ENCODE measurements at places on chromosomes 1 and 21.

DNA sequence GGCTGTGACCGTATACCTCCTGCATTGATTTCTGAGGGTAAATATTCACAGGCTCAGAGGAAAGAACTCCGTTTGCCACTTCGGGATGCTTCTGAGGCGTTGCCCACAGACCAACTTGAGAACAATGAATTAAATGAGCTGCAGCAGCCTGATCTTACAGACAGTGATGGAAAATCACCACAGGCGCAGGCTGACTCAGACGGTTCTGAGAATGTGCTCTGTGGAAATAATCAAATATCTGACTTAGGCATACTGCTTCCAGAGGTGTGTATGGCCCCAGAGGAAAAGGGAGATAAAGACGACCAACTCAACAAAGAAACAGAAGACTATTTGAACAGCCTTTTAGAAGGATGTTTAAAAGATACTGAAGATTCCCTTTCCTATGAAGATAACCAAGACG lies 76.7 kb upstream of the SCCPDH start:
- no peak for DNase-seq

GRCh38 chr1:19824541-19824940 lies 9.5 kb upstream of the RNF186 start:
- DNase-seq, result no peak

DNA sequence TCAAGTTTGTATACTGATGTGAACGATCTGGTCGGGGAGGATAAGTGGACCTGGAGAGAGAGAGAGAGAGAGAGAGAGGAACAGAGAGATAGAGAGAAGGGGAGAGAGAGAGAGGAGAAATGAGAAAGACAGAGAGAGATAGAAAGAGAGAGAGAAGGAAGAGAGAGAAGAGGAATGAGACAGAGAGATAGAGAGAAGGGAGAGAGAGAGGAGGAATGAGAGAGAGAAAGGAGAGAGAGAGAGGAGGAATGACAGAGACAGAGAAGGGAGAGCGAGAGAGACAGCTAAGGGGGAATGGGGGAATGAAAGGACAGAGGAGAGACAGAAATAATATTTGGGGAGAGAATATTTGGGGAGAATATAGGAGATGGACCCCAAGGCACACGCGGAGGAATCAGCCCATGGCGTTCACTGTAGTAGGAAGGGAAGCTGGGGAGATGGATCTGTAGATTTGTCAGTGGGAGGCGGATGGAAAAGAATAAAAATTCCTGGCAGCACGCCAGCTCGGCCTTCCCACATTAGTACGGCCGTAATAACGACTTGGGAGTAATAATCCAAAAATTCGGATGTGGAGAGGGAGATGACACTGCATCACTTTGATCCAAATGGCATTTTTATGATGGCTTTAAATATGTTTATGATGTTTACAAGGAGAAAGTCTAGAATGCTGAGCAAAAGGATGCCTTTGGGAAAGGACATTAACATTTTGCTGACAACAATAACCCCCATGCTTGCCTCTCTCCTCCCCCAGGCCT lies 159.8 kb upstream of the KCNJ6 start:
- DNase-seq, result no peak

GRCh38 chr1:87121711-87122163 lies 206.9 kb upstream of the LMO4 start:
- no peak for DNase-seq

DNA sequence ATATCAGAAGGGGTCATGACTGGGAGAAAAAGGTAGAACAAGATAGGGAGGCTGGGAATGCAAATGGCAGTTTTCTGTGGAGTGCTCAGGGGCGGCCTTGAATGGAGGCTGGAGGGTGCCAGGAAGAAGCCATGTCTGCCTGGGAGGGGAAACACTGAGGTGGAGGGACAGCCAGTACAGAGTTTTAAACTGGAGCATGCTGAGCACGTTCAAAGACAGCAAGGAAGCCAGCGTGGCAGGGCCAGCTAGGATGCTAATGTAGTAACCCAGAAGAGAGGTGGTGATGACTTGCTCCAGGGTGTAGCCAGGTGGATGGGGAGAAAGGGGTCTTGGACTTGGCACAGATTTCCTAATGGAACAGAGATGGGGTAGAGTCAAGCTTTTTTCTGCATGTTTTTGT lies 445.8 kb upstream of the VAMP3 start:
- DNase-seq, result no peak

GRCh38 chr1:81703756-81704463 lies 96.8 kb upstream of the ADGRL2 start:
- no peak for DNase-seq

DNA sequence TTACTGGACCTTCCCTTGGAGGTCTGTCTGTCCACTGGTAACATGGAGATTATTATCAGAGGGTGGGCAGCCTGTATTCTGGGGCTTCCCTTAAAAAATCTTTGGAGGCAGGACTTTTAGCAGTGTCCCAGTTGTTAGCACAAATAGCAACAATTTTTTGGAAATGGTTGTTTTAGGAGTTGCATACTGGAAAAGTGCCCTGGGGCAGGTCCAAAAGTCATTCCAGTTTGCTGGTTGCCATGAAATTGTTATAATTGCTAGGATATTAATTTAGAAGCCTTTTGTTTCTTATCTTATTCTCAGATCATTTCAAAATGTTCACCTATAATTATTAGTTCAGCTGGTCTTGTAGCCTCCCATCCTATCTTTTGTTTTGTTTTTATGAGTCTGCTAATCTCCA lies 71.0 kb downstream of the PTGS2 start:
- DNase-seq, result no peak

- peak; percentile 32 for DNase-seq
Measured at GRCh38 chr1:87331365-87332241, 2.9 kb downstream of the LMO4 start.

DNA sequence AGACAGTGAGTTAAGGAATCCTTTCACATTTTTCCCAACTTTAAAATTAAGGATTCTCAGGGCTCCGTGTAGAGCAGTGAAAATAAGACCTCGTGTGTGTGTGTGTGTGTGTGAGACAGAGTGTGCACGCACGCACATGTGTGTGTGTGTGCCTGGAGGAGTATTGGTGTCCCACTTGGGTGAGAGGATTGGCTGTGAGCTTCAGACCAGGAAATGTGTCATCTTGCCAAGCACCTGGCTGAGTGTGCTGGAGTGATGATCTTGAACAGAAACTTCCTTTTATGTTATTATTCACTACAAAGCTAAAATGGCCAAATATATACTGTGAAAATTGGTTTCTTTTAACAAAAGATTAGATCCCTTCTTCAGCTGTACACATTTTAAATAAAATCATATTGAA lies 35.2 kb upstream of the NTPCR start:
- no peak for DNase-seq

DNA sequence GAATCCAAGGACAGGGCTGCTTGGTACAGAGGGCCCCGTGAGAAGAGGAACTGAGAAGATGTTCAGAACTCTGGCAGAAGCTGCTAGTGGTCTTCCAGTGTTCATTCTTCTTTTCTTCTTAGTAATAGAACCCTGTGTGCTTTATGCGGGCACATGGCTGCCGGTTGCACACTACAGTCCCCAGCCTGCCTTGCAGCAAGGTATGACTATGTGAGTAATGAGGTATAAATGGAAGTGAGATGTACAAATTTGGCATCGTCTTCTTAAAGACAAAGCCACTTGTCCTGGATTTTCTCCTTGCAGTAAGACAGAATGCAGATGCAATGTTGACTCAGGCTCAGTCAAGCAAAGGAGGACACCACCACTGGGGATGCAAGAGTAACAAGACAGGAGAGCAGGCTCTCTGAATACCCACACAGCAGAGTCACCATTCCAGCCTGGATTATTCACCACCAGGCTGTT lies 15.0 kb upstream of the ATP1B1 start:
- no peak for DNase-seq

DNA sequence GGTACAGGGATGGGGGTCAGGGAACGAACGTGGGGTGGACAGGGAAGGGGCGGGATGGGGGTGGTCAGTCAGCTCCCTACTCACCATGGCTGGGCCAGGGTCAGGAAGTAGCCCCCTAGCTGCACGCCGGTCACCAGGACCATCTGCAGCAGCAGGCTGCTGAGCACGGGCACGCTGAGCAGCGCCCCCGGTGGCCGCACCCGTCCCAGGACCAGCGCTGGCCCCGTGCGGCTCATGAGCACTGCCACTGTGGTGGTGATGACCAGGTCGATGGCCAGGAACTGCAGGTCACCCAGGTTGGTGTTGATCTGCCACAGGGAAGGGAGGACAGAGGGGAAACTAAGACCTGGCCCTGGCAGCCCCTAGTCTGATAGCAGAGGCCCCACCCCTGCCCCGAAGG lies 6.5 kb upstream of the MFAP2 start:
- no peak for DNase-seq

- DNase-seq, result peak; percentile 34
Measured at GRCh38 chr1:44417351-44418021, 12.4 kb downstream of the RNF220 start.

- DNase-seq, result no peak
Measured at GRCh38 chr1:23719162-23719820, 24.0 kb upstream of the ELOA start.

- DNase-seq, result no peak
Measured at GRCh38 chr21:42202321-42202720, 16.6 kb upstream of the ABCG1 start.

GRCh38 chr1:92784639-92785500 lies at the start of gene EVI5:
TSS of gene EVI5 (minus strand) at chr1:92785108. CDS start at chr1:92736546, 48,562 bp downstream.
- DNase-seq, result peak; percentile 98

- no peak for DNase-seq
Measured at GRCh38 chr1:167317463-167317862, 96.8 kb downstream of the POU2F1 start.

DNA sequence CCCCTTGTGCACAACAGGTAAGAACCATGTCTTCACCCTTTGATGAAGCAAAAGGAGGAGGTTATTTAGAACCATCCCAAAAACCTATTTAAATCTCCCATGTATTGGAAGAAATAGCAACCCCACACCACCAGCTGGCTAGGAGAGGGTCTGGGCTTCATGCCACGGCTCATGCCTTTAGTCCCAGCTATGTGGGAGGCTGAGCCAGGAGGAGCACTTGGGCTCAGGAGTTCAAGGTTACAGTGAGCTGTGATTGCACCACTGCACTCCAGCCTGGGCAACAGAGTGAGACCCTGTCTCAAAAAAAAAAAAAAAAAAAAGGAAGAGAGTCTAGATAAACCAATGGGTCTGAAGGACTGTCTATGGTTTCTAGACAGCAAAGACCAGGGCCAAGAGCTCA lies 197.9 kb upstream of the COA6 start:
- DNase-seq, result no peak

DNA sequence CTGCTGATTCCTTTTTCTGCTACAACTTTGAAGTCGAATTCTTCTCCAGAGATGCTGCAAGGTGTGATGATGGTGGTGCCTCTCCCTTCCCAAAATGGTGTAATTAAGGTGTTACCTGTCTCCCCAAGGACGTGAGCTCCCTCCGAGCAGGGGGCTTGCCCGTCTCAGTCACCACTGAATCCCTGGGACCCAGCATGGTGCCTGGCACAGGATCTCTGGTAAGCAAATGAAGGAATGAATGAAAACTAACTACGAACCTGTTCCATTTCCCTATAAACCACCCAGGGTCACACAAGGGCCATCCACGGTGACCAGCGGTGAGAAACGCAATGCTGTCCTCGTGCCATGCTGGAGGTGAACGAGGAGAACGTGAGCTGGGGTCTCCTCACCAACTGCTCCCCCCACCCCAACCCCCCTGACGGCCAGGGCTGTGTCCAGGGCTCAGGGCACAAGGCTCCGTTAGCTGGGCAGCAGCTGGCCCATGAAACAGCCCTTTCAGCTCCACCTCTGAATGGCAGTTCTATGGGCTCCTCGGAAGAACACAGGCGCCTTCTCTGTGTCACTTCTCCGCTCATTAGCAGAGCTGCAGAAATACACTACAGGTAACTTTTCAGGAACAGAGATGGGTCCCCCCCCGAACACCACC lies 2.2 kb upstream of the MATN1 start:
- DNase-seq, result no peak
